ENCODE measurements at places on chromosomes 4 and X. TPM values are rescaled to one million over a fixed set of nuclear protein-coding genes. Genes with fewer than 3 reads are reported as not detected.

DNA sequence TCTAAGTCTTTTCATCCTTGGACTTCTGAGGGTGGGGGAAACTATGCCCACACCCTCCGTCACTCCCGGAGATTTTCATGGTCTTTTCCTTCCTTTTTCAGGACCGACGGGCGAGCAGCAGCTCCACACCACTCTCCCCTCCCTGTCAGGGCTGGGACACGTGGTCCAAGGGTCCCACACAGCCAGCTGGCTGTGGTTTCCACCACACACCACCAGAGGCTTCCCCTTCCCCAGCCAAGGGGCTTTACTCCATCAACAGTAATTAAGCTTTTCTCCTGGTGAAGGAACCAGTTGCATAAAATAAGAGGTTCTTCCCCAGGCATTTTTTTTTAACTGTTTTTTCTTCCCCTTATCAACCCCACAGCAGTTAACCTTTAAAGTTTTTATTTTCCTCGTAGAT, 453.9 kb downstream of the GPAT3 start:
- no peak for DNase-seq
- H3K4me3 ChIP-seq, result no peak overlapping the region
- no peak overlapping the region for H3K27ac ChIP-seq
- H3K36me3 ChIP-seq, result no peaks in the 10 kb centered on the region

- peaks cover 26% of the 10 kb centered on the region for H3K4me1 ChIP-seq
- H3K27ac ChIP-seq, result no peak overlapping the region
- H3K4me3 ChIP-seq, result no peak overlapping the region
- DNase-seq, result no peak
Measured at GRCh38 chr4:89277412-89277811, 30.2 kb downstream of the GPRIN3 start.

GRCh38 chr4:76296286-76296820, 10.2 kb upstream of the STBD1 start:
- H3K27ac ChIP-seq, result no peak overlapping the region
- no peak for DNase-seq
- H3K4me1 ChIP-seq, result peaks cover 7% of the 10 kb centered on the region
- peaks cover 7% of the 10 kb centered on the region for H3K27me3 ChIP-seq
- H3K4me3 ChIP-seq, result no peak overlapping the region

DNA sequence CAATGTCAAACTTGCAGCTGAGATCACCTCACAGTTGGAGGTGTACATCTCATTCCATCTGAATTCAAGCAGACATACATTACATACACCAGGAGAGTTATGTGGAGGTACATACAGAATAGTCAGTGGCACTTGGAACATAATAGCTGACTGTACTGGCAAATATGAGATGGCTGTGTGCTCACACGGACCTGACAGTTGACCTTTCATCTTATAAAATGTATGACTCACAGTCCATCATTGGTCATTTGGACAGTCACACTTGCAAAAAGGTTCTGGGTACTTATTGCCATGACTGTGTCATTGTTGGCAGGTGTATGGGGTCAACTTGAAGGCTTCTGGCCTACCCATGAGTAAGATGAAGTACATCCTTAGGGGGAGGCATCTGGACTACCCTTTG, 88.6 kb upstream of the WDR1 start:
- H3K27me3 ChIP-seq, result no peaks in the 10 kb centered on the region
- no peak overlapping the region for H3K4me3 ChIP-seq
- H3K27ac ChIP-seq, result no peak overlapping the region
- H3K36me3 ChIP-seq, result no peaks in the 10 kb centered on the region
- no peaks in the 10 kb centered on the region for H3K4me1 ChIP-seq
- no peak for DNase-seq

DNA sequence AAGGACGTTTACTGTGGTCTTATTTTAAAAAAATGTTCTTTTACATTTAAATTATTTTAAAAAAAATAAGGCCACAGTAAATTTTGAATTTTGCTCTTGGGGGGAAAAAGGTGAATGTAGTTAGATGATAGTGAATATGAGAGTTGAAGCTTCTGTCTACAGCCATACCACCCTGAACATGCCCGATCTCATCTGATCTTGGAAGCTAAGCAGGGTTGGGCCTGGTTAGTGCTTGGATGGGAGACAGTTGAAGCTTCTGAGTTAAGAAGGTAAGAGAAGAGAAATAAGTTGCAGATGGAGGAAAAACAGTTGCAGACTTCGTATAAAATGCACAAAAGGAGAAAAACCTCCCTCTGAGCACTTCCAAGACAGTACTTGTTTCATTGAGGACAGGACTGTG, 115.6 kb upstream of the NR3C2 start:
- H3K27ac ChIP-seq, result no peak overlapping the region
- no peak overlapping the region for H3K4me3 ChIP-seq
- no peaks in the 10 kb centered on the region for H3K36me3 ChIP-seq
- H3K4me1 ChIP-seq, result no peaks in the 10 kb centered on the region
- DNase-seq, result no peak

The MAGED4 gene
- total RNA-seq, result 0.25 TPM

The TLR2 gene
- total RNA-seq, result 1.5 TPM
